Cortex of kidney (tissue), 1 donor: ENCODE measurements at places on chromosomes 5 and 9.

DNA sequence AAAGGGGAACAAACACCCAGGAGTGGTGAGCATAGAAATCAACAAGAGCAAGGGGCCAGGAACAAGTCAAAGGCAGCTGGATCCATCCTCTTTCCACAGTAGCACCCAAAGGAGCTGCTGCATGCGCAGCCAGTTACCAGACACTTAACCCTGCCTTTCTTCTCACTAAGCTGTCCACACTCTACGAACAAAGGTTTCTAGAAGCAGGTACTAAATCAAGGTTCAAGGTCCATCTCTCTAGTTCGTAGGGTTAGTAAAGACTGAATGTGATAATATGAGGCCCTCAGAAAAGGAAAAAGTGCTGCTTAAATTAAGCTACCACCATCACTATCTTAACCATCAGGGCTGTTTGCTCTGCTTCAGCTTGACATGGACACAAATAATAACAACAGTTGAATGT is 121.2 kb upstream of the NIPBL start:
- DNase-seq: no peak

DNA sequence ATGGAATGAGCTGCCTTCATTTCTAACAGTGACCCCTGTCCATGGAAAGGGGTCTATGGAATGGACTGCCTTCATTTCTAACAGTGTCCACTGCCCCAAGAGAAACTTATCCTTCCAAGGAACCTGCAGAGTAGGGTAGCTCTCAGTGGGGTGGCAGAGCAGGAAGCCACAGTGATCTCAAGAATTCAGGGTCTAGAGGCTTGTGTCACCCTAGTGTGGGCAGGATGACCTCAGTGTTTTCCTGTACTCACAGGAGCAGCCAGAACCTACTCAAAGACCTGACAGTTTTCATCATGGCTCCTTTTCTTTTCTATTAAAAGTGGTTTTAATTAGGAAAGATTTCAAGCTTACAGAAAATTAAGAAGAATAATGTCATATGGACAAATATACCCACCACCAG is 27.5 kb downstream of the SEC61B start:
- no peak for DNase-seq

- DNase-seq: no peak
Measured at GRCh38 chr5:168120401-168121137, 170.9 kb upstream of the WWC1 start.

DNA sequence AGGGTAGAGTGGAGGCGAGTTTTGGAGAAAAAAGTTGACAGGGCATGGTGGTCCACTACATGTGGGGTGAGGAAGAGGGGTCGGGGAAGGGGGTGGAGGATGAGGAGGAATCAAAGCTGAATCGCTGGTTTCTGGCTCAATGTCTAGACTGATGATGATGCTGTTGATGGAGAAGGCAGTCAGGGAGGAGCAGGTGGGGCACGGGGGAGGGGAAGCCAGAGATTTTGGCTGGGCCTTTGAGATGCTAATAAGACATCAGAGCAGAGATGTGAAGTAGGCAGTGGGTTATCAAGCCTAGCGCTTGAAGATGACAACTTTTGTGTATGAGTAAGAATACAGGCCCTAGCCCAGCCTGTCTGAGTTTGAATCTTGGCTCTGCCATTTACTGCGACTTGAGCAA is 32.4 kb upstream of the TTC23L start:
- DNase-seq: no peak

DNA sequence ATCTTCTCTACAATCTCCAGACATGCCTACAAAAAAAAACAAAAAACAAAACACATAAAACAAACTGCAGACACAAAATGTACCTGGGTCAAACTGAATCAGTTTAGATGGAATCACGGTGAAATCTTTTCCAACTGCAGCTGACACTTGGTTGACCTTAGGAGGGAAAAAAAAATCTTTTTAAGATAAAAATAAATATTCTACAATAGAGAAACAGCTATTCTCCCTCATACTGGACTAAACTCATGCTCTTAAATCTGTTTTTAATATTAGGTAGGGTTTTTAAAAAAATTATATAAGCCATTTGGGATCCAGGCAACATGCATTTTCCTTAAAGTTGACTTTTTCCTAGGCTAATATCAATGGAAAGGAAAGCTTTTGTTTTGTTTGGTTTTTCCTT is 33.8 kb upstream of the CER1 start:
- DNase-seq: no peak

DNA sequence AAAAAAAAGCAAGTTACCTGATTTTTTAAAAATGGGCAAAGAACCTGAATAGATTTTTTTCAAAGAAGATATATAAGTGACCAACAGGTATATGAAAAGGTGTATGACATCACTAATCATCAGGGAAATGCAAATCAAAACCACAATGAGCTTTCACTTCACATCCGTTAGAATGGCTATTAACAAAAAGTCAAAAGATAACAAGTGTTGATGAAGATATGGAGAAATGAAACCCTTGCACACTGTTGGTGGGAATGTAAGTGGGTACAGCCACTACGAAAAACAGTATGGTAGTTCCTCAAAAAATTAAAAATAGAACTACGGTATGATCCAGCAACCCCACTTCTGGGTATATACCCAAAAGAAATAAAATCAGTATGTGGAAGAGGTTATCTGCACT is 134.8 kb downstream of the UGCG start:
- no peak for DNase-seq

GRCh38 chr9:28267351-28267750 is 694.1 kb upstream of the C9orf72 start:
- DNase-seq: no peak
